ENCODE measurements at places on chromosomes 5 and 9. TPM values are rescaled to one million over a fixed set of nuclear protein-coding genes. Genes with fewer than 3 reads are reported as not detected.

The TXNDC15 gene
- 29.1 TPM for total RNA-seq

The PAEP gene
- not detected for total RNA-seq

The SLCO6A1 gene
- not detected for total RNA-seq

The SMC2 gene
- 84.5 TPM for total RNA-seq

DNA sequence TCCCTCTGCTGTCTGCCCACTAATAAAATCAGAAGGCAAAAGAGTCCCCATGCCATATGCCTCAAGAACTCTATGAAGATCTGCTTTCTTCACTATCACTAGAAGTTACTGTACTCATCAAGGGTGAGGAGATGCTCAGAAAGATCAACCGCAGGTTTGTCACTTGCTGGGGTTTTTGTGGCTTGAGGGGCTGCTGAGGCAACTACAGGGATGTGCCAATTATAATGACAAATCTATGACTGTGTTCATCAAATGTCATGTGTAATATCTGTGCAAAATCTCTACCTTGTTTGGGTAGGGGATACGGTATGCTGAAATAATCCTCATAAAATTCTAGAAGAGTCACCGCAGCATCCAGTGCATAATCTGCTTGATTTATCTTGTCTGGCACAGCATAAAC, 13.0 kb downstream of the ERAP1 start:
- peak; percentile 81 for DNase-seq
- H3K4me1 ChIP-seq, result peaks cover 20% of the 10 kb centered on the region
- no peak overlapping the region for H3K4me3 ChIP-seq
- peaks cover 74% of the 10 kb centered on the region for H3K36me3 ChIP-seq
- peak overlapping the region; percentile 72 for H3K27ac ChIP-seq

DNA sequence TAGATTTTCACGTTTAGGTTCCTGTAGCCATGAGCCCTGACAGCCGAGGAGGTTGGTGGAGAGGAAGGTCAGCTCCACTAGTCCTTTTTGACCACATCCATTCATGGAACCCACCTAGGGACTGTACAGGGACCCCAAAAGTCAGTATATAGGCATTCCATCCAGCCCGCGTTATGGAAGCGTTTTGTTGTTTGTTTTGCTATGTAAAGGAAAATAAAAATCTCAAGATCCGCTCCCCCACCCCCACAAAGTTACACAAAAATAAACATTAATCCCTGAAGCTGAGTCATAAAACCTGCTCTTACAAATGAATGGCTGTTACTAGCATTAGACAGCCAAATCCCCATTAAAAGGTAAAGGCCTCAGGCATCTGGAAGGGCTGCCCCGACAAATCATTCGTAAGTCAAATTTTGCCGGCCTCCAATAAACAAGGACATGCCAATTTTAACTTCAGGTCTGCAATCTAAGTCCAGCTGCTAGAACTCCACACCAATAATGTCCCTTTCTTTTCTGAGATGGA, 292.9 kb downstream of the MED10 start:
- no peaks in the 10 kb centered on the region for H3K27me3 ChIP-seq
- DNase-seq, result no peak
- no peak overlapping the region for H3K4me3 ChIP-seq
- no peak overlapping the region for H3K27ac ChIP-seq
- no peaks in the 10 kb centered on the region for H3K4me1 ChIP-seq
